ENCODE measurements at places on chromosomes 3 and 15.

DNA sequence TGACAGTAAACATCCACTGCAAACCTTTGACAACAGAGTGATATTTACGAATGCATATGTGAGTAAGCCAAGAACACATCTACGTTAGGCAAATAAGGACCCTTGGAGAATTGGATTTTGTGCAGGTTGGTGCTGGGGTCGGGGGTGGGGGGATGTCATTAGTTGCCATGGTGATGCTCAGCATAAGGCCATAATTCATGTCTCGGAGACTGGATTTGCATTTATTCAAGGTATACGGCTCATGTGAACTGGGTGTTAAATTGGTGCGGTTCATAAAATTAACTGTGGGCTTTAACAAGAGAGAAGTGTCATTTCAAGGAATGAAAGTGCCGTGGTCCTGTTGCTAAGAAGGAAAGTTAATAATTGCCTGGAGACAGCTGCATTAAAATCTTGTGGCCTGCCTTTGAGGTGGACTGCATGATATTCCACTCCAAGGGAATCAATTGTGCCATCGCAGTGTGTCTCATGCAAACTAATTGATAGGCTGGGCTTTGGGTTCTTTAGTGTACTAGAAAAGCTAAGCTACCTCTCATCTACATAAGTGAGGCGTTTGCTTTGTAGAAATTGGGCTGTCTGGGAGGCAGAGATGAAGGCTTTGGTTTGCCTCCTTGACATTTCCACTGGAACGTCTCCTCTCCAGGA is 228.9 kb upstream of the FEZF2 start:
- no peaks in the 10 kb centered on the region for H3K27me3 ChIP-seq
- DNase-seq, result no peak
- no peak overlapping the region for H3K27ac ChIP-seq
- no peaks in the 10 kb centered on the region for H3K4me1 ChIP-seq
- H3K36me3 ChIP-seq, result no peaks in the 10 kb centered on the region

GRCh38 chr15:39497016-39497758 is 83.7 kb upstream of the THBS1 start:
- no peaks in the 10 kb centered on the region for H3K36me3 ChIP-seq
- H3K27me3 ChIP-seq, result no peaks in the 10 kb centered on the region
- H3K27ac ChIP-seq, result no peak overlapping the region
- H3K4me1 ChIP-seq, result no peaks in the 10 kb centered on the region

- no peaks in the 10 kb centered on the region for H3K4me1 ChIP-seq
- no peaks in the 10 kb centered on the region for H3K27me3 ChIP-seq
- H3K4me3 ChIP-seq, result no peak overlapping the region
- no peak overlapping the region for H3K27ac ChIP-seq
- H3K36me3 ChIP-seq, result no peaks in the 10 kb centered on the region
Measured at GRCh38 chr3:103791786-103792515, 1357.1 kb downstream of the ZPLD1 start.

GRCh38 chr3:117510396-117510795 is 800.8 kb downstream of the TUSC7 start:
- no peaks in the 10 kb centered on the region for H3K36me3 ChIP-seq
- H3K27me3 ChIP-seq, result no peaks in the 10 kb centered on the region
- H3K4me3 ChIP-seq, result no peak overlapping the region
- DNase-seq, result no peak
- H3K27ac ChIP-seq, result no peak overlapping the region

DNA sequence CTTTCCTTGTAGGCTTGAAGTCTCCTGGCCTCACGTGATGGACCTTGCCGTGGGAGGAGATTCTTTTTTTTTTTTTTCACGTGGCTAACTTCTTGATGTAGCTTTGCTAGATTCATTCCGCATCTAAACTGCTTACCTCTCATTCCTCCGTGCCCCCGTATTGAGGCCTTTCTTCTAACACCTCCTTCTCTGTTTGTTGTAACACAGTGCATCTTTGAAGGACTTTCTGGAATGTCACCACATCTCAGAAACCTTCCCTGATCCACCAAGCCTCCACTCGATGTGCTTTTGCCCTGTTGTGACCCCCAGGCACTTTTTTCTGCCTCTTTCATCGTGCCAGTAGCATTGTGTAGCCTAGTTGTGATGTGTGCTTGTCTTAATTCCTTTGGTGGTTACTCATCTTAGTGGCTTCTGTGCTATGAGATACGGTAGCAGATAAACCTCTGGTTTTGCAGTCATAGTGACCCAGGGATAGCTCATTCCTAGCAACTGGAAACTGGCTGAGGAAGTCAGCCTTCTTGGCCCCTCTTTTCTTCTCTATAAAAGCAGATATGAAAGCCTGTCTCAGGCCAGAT is 1.6 kb upstream of the BNC1 start:
- H3K4me3 ChIP-seq, result no peak overlapping the region
- H3K4me1 ChIP-seq, result no peaks in the 10 kb centered on the region
- H3K36me3 ChIP-seq, result no peaks in the 10 kb centered on the region
- no peak for DNase-seq
- H3K27me3 ChIP-seq, result peaks cover 9% of the 10 kb centered on the region

DNA sequence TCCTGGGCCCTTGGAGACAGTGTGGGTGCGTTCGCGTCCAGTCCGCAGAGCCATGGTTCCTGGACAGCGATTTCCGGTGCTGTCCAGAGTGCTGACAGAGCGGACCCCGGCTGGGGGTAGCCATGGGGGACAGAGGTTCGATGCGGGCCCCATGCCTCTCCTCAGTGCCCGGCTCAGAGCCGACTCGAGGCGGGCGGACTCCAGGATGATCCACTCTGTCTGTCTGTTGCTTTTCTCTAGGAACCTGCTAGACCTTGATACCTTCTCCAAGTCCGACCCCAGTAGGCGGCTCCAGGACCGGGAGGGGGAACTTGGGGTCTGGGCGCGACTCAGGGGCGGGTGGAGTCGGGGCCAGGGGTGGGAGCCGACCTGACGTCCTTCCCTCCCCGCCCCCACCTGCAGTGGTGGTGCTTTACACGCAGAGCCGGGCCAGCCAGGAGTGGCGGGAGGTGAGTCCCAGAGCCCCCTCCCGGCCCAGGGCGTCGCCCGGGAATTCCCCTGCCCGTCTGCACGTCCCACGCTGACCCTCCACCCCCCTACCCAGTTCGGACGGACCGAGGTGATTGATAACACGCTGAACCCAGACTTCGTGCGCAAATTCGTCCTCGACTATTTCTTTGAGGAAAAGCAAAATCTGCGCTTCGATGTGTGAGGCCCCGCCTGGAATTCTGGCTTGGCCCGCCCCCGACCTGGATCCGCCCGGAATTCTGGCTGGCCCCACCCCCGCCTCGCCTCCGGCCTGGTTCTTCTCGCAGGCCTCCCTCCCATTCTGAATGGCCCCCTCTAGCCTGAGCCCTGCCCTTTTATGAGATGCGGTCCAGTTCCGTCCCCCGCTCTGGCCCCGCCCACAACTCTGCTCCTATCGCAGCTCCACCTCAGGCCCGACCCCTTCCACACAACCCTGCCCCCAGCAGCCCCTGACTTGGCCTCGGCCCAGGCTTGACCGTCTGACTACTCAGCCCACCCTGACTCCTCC is 1.0 kb downstream of the CPNE9 start:
- no peaks in the 10 kb centered on the region for H3K27me3 ChIP-seq
- H3K27ac ChIP-seq, result no peak overlapping the region
- H3K4me3 ChIP-seq, result no peak overlapping the region
- no peaks in the 10 kb centered on the region for H3K36me3 ChIP-seq

DNA sequence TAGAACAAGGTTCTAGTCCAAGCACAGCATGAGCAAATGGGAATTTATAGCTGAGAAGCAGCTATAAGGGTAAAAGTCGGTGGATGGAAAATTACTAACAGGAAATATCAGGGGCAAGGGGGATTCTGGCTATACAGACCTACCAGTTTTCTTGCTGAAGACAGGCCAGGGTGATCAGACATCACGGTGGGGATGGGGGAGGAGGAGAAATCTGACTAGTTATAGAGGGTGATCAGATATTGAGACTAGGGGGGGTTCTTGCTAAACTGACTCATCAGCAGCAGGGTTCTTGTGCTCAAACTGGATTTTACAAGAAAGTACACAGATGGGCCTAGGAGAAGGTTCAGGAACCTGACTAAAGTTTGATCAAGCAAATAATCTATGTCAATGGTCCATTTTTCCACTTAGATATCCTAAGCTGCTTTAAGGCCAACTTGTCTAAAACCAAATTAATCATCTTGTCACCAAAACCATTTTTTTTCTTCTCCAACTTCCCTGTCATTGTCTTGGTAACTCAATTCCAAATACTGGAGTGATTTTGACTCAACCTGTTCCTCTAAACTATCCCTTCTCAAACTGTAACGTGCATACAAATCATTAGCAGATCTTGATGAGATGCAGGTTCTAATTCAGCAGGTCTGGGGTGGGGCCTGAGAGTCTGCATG is 4.6 kb downstream of the TMEM212 start:
- H3K27ac ChIP-seq, result no peak overlapping the region
- H3K4me1 ChIP-seq, result peaks cover 6% of the 10 kb centered on the region
- no peaks in the 10 kb centered on the region for H3K27me3 ChIP-seq
- H3K36me3 ChIP-seq, result no peaks in the 10 kb centered on the region
- no peak overlapping the region for H3K4me3 ChIP-seq

GRCh38 chr3:185583925-185584324 is 2.2 kb upstream of the SENP2 start:
- H3K4me3 ChIP-seq, result no peak overlapping the region
- no peaks in the 10 kb centered on the region for H3K27me3 ChIP-seq
- no peaks in the 10 kb centered on the region for H3K36me3 ChIP-seq
- H3K4me1 ChIP-seq, result peaks cover 5% of the 10 kb centered on the region
- H3K27ac ChIP-seq, result no peak overlapping the region

- no peaks in the 10 kb centered on the region for H3K4me1 ChIP-seq
- DNase-seq, result no peak
- H3K36me3 ChIP-seq, result no peaks in the 10 kb centered on the region
- no peak overlapping the region for H3K4me3 ChIP-seq
- no peak overlapping the region for H3K27ac ChIP-seq
Measured at GRCh38 chr3:110293660-110294059, 778.0 kb upstream of the NECTIN3 start.

DNA sequence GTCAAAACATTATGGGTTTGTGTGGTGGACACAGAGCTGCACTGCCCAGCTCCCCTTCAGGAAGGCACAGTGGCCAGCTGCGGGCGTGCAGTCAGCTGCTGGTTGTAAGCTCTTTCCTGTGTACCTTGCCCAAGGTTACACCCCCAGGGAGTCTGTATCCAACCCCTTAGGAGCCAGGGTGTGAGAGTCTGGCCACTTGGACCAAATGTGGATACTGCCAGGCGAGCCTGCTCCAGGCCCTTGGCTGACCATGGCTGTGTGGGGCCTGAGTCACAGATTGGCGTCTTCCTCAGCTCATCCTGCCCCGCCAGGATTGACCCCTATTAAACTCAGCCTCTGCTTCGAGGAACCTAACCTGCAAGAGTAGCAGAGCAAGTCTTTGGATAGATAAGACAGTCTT is 56.9 kb downstream of the ABHD5 start:
- H3K36me3 ChIP-seq, result no peaks in the 10 kb centered on the region
- H3K27ac ChIP-seq, result no peak overlapping the region
- no peaks in the 10 kb centered on the region for H3K27me3 ChIP-seq
- no peak overlapping the region for H3K4me3 ChIP-seq
- H3K4me1 ChIP-seq, result peaks cover 3% of the 10 kb centered on the region
- DNase-seq, result no peak

GRCh38 chr3:57872606-57873005 is 116.5 kb downstream of the SLMAP start:
- no peaks in the 10 kb centered on the region for H3K27me3 ChIP-seq
- no peak overlapping the region for H3K4me3 ChIP-seq
- H3K36me3 ChIP-seq, result no peaks in the 10 kb centered on the region
- no peak overlapping the region for H3K27ac ChIP-seq

DNA sequence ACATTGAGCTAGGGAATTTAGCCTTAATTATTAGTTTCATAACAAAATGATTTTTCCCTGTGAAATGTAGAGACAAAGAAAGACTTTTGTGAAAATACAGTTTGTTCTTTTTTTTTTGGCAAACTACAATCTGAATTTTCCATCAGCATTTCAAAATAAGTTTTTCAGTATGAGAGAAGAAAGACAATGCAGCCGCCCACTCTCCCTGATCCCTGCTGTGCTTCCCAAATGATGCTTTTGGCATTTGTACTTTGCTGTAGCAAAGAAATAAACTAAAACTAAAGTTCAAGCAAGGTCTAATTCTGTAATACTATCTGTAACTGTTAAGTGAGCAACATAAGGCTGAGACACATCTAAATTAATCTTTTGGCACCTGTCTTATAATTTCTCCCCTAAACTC is 782.2 kb downstream of the VGLL3 start:
- H3K4me3 ChIP-seq, result no peak overlapping the region
- no peaks in the 10 kb centered on the region for H3K36me3 ChIP-seq
- no peak for DNase-seq
- no peaks in the 10 kb centered on the region for H3K27me3 ChIP-seq
- H3K4me1 ChIP-seq, result no peaks in the 10 kb centered on the region
- H3K27ac ChIP-seq, result no peak overlapping the region

- no peak overlapping the region for H3K27ac ChIP-seq
- H3K27me3 ChIP-seq, result no peaks in the 10 kb centered on the region
- no peaks in the 10 kb centered on the region for H3K4me1 ChIP-seq
- no peak for DNase-seq
- H3K4me3 ChIP-seq, result no peak overlapping the region
Measured at GRCh38 chr15:99929266-99929665, 196.0 kb upstream of the LYSMD4 start.

Data from right lobe of liver (tissue), 6 donors.